SHP77 (cell line): ENCODE measurements at places on chromosomes 13 and 19.

DNA sequence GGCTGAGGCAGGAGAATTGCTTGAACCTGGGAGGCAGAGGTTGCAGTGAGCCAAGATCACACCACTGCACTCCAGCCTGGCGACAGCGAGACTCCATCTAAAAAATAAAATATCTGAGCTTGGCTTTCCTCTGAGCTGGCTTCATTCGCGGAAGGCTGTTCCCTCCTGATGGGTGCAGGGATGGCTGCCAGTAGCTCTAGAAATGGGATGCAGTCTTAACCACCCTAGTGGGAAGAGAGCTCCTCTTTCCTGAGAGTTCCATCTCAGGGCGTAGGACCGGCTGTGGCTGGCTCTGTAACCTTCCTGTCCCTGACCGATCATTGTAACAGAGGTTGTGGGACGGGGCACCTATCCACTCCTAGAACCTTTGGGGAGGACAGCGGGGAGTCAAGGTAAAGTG is 32.4 kb downstream of the PPP1R37 start:
- no peak for DNase-seq

GRCh38 chr19:30647891-30648720 is 275.9 kb downstream of the ZNF536 start:
- DNase-seq = no peak

GRCh38 chr19:30386551-30387143 is 14.5 kb downstream of the ZNF536 start:
- DNase-seq = no peak

GRCh38 chr19:48659768-48660167 is 13.0 kb downstream of the NTN5 start:
- DNase-seq = no peak

- DNase-seq = peak; percentile 46
Observed at GRCh38 chr13:111326981-111327642, 6.7 kb downstream of the TEX29 start.

DNA sequence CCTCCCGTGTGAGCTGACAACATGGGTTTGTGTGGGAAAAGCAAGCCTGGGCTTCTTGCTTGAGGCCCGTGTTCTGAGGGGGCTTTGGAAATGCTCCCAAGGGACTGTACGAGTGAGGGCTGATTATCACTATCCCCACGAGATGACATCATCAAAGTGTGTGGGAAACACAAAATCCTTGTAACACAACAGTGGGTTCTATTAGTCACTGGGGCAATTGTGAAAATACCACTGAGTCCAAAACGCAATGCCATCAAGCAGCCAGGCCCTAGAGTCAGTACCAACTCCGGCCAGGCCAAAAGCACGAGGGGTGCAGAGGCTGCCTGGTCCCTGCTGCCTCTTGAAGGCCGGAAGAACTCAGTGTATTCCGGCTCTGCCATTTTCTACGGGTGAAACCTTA is 29.6 kb downstream of the CAPS start:
- DNase-seq = no peak
